ENCODE measurements at places on chromosomes 3 and 15.

DNA sequence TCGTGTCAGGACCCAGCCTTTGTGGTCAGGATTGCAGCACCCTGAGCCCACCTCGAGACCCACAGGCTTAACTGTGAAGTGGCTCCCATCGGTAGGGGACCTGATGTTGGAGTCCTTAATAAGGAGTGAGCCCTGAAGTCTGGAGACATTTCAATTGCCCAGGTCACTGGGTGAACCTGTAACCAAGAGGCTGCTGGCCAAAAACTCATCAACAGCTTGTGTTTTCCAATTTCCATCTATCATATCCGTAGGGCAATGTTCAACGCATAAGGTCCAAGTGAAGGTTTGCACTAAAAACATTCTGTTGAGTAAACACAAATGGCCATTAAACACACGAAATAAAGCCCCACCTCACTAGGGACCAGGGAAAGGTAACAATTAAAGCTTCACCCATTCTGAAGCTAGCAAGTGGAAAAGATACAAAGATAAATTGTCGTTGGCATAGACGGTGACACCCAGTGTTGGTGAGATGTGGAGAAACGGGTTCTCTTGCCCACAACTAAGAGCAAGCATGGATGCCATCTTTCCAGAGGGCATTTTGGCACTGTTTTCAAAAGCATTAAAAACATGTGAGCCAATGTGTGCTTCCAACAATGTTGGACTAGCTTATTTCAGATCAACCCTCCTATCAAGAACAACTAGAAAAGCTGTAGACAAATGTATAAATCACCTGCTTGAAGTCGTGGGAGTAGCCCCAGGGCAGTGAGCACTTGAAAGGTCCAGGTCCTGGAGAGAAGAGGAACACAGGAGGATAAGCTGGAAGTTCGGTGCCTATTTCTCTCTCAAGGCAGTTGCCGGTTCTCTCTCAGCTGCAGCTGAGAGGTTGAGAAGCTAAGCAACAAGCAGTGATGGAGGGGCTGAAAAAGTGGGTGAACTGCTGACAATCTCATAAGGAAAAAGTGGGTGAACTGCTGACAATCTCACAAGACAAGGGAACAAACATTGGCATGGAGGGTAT lies 56.3 kb upstream of the PCSK6 start:
- DNase-seq = no peak

DNA sequence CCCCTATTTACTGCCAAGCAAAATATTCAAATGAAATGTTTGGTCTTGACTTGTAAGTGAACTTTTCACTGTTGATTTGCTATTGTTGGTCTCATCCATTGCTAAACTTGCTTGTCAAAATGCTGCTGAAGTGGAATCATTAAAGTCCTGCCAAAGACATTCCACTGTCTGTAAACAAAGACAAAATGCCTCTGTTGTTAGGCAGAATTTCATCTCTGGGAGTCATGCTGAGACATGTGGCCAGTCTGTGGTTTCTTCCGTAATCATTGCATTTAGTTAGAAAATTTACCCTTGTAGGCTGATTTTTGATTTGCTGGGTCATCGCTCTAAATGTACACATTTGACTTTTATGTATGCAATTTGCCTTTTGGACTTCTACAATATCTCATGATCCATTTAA lies 577.7 kb downstream of the MECOM start:
- no peak for DNase-seq

GRCh38 chr3:174168026-174168425 lies 691.1 kb upstream of the NAALADL2 start:
- no peak for DNase-seq

GRCh38 chr3:171184372-171184771 lies 157.9 kb upstream of the SLC2A2 start:
- DNase-seq = no peak

DNA sequence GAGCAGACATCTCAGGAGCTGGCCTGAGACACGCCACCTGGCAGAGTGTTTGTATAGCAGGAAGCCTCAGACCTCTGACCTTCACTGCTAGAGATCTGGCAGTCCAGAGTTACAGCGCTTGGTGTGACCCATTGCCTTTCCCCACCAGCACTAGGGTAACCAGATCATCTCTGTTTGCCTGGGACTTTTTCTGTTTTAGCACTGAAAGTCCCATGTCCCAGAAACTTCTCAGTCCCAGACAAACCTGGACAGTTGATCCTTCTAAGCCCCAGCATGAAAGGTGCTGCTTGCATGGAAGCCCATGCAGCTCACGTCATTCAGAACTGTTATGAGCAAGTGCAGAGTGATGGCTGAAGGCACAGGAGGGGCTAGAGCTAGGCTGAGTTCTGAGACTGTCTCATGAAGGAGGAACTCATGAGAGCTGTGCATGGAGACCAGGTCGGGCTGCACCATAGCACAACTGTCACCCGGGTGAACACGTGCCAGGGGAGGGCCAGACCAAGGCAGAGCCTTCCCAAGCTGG lies 18.2 kb upstream of the AHSG start:
- peak; percentile 12 for DNase-seq

GRCh38 chr3:185900228-185900627 lies 37.6 kb downstream of the TRA2B start:
- peak; percentile 8 for DNase-seq

GRCh38 chr3:105157067-105157765 lies 209.5 kb upstream of the ALCAM start:
- DNase-seq = no peak

DNA sequence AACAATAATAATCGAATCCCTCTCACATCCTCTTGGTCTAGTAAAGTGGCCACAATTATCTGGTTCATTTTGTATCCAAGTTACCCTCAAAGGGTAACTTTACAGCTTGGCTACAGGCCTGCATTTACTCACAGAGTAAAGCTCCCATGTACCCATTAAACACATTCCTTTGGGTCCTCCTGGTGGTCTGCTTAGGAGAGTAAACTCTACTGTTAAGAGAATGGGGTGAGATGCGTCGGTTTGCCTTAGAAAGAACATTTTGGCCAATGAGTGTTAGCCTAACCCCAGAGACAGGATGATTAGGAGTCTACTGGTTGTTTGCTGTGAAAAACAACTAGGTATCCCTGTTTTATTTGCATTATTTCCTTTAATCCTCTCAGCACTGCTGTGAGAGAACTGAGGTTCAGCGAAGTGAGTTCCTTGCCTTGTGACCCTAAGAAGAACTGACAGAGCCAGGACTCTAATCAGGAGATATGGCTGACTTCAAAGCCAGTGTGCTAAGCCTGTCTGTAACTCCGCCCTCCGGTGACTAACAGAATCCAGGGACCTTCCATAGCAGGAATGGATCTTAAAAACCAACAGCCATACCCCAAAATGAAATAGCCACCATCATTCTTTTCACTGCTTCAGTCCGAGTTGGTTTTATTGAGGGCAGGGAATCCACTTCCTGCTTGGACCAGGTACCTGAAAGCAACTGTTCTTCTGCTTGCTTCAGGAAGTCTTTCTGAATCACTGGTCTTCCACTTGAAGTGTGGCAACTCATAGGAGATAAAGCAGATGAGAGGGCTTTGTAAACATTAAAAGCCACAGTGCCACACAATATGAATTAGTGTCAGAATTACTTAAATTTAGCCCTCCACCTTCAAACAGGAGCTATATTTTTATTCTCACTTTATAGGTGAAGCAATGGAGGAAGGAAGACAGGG lies 317.3 kb upstream of the WNT5A start:
- DNase-seq = no peak

- DNase-seq = no peak
These were observed 60.1 kb downstream of the DAPK2 start for GRCh38 chr15:63986185-63986680.

DNA sequence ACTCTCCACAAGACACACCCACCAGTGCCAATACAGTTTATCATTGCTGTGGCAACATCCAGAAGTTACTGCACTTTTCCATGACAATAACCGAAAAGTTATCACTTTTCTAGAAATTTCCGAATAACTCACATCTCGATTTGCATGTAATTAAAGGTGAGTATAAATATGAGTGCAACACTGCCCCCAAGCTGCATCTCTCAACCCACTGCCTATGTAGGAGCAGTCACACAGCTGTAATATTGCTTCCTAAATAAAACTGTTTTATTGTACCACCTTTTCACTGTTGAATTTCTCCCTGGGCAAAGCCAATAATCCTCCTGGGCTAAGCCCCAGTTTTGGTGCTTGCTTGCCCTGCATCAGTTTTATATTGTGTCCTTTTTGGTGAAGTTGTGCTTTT lies 601.0 kb upstream of the EPHA6 start:
- no peak for DNase-seq

DNA sequence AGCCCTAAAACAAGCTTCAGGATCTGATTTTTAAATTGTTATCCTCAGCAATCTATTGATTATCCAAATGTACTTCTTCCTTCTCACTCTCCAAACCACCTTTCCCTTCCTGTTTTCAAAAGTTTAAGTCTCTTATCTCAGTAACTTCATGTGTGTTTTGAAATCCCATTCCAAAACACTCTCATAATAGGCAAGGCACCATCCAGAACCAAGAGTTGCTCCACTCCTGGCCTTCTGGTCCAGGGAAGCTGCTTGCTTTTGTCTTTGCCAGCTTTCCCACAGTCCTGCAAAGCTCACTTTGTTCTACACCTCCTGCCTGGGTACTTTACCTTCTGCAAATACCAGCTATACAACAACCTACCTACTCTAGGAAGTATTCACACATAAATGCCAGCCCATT lies 63.5 kb downstream of the MLH1 start:
- DNase-seq = no peak

- DNase-seq = no peak
These were observed 123.6 kb upstream of the STRIT1 start for GRCh38 chr3:155417119-155417517.

DNA sequence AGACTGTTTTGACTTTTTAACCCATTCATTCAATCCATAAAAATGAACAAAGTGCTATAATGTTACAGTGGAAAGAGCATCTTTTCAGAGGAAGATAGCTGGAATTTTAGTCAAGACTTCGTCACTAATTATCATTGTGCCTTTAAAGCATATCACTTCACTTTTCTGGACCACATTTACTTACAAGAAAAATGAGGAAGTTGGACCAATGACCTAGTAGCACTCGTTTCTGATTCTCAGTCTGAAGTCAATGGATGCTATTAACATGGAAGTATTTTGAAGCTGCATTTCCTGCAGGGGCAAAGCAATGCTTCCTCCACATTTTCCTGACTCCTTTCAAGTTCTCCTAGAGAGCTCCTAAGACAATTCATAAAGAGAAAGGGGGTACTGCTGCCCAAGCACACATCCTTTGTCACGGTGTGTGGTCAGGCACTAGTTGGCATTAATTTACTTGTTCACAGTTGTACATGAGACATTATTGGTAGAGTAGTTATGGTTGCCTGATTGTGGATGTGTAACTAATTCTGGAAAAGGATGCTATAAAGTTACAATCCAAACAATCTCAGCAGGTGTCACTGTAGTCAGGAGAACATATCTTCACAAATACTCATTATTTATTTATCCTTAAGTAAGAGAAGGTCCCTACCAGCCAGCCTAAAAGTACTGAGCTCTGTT lies 1049.1 kb downstream of the FHIT start:
- DNase-seq = no peak

GRCh38 chr15:77239882-77240608 lies 169.1 kb upstream of the TSPAN3 start:
- no peak for DNase-seq

- no peak for DNase-seq
These were observed 89.9 kb upstream of the TNFAIP8L3 start for GRCh38 chr15:51184627-51185026.

DNA sequence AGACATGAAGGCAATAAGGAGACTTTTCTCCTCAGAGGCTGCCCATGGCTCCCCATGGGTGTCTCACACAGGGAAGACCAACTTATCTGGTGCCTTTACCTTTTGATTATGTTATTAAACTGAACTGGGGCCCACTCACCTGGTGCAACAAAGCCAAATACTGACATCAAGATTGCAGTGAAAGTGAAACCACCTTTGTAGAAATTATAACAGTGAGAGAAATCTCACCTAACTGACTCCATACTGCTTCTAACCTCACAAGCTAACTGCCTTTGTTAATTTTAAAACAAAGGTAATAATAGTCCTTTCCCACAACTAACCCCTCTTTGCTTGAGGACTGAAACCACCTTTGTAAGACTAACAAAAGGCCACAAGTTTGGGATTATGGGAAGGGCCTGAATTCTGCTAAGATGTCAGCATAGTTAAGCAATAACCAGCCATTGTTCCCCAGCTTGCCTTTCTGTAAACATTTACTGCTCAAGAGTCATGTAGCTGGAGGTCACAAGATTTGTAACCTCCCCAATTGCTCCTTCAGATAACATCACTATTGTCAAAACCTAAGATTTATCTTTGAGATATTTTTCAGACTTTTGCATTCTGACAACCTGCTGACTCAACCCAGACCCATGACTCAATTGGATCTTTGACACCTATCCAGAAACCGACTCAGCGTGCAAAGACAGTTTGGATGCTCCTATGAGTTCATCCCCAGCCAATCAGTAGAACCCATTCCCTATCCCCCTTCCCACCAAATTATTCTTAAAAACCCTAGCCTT lies 420.3 kb upstream of the CFAP20DC start:
- no peak for DNase-seq

- no peak for DNase-seq
These were observed 22.8 kb downstream of the BCL2A1 start for GRCh38 chr15:79948095-79948695.

- no peak for DNase-seq
These were observed 10.0 kb downstream of the DUSP7 start for GRCh38 chr3:52046186-52046901.

DNA sequence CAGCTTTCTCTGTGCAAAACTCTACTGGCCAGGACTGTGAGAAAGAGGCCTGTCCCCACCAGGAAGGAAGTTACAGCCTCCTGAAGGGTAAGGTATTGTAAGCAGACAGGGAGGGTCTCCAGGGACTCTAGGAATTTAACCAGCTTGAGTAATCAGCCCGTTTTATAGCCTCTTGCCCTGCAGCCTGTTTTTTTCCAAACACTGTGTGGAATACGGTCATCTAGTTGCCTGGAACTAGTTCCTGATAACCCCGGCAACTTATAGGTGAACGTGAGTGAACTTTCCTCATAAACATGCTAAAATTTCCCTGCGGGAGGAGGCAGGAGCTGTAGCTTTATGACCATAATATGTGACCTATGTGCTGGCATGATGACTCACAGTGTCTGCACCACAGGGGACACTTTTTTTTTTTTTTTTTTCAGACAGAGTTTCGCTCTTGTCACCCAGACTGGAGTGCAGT lies 60.1 kb upstream of the DAZL start:
- DNase-seq = peak; percentile 33

DNA sequence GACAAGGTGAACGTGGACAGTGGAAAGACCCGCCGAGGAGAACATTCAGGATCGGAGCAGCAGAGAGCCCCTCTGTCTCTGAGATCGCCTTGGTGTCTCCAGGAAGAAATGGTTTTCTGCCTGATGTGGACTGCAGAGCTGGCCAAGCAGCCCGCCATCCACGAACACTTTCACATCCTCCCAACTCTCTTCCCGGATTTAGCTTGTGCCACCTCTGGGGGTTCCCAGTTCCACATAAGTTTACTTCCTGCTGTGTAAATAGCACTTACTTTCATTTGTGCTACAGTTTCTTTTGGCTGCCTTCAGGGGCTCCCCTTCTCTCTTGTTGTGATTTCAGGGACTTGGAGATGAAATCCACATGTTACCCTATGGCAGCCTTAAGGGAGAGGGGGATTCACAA lies 48.4 kb downstream of the SEMA5B start:
- DNase-seq = no peak

- no peak for DNase-seq
These were observed 32.3 kb upstream of the TSEN2 start for GRCh38 chr3:12451960-12452359.

GRCh38 chr3:118476885-118477618 lies 557.6 kb downstream of the IGSF11 start:
- no peak for DNase-seq
